ENCODE measurements at places on chromosomes 6 and 20.

GRCh38 chr20:62117362-62117646 lies 5.0 kb upstream of the LSM14B start:
- peak; percentile 63 for DNase-seq

DNA sequence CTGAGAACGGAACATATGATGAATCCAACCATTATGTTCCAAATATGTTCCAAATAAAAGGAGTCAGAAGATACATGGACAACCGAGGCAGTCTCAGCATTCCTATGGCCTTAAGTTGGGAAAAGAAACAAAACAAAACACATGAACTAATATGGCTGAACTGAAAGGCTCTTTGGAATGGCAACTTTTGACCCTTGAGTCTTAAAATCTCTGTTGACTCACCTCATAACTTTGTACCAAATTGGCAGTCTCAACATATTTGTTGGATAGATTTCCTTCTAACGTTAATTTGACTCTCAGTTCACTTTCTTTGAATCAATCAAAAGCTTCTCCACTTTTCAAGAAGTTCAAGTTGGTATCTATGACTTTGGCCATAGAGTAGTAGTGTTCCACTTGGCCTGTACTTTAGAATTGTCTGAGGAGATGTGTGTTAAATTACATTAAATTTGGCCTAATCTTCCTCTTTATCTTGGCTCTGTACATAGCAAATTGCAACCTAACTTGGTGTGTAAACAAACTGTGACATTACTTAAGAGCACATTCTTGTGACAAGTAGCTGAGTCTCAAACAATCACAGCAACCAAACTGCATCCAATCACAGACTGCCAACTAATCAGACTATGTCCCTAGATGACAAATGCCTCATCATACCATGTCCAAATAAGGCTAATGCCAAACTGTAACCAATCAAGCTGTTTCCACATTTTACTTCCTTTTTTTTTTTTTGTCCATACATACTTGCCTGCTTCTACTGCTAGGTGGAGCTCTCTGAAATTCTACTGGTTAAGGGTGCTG lies 208.8 kb downstream of the BMP2 start:
- no peak for DNase-seq

DNA sequence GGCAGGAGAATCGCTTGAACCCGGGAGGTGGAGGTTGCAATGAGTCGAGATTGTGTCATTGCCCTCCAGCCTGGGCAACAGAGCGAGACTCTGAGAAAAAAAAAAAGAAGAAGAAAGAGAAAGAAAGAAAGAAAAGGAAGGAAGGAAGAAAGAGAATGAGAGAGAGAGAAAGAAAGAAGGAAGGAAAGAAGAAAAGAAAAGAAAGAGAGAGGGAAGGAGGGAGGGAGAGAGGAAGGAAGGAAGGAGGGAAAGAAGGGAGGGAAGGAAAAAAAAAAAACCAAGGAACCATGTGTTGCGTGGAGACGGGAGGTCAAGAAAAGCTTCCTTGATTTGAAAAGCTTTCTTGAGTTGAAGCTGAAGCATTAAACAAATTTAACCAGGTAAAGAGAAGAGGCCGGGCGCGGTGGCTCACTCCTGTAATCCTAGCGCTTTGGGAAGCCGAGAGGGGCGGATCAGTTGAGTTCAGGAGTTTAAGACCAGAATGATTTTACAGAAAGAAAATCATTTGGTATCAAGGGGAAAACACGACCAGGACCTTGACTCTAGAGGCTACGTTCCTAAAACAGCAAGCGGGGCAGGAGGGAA lies 90.5 kb upstream of the PRSS16 start:
- DNase-seq, result no peak

- DNase-seq, result no peak
These were observed 5.1 kb upstream of the C20orf144 start for GRCh38 chr20:33656783-33657703.

- no peak for DNase-seq
These were observed 39.7 kb downstream of the SH3BGRL2 start for GRCh38 chr6:79670789-79671188.

DNA sequence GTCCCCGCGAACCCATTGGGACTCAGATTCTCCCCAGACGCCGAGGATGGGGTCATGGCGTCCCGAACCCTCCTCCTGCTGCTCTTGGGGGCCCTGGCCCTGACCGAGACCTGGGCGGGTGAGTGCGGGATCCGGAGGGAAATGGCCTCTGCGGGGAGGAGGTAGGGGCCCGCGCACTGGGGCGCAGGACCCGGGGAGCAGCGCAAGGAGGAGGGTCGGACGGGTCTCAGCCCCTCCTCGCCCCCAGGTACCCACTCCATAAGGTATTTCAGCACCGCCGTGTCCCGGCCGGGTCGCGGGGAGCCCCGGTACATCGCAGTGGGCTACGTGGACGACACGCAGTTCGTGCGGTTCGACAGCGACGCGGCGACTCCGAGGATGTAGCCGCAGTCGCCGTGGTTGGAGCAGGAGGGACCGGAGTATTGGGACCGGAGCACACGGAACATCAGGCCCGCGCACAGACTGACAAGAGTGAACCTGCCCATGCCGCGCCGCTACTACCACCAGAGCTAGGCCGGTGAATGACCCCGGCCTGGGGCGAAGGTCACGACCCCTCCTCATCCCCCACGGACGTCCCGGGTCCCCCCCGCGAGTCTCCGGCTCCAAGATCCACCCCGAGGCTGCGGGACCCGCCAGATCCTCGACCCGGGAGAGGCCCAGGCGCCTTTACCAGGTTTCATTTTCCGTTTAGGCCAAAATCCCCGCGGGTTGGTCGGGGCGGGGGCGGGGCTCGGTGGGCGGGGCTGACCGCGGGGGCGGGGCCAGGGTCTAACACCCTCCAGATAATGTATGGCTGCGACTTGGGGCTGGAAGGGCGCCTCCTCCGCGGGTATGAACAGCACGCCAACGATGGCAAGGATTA lies 15.7 kb upstream of the HLA-A start:
- no peak for DNase-seq

GRCh38 chr6:1579096-1579495 lies 30.6 kb upstream of the FOXC1 start:
- no peak for DNase-seq

DNA sequence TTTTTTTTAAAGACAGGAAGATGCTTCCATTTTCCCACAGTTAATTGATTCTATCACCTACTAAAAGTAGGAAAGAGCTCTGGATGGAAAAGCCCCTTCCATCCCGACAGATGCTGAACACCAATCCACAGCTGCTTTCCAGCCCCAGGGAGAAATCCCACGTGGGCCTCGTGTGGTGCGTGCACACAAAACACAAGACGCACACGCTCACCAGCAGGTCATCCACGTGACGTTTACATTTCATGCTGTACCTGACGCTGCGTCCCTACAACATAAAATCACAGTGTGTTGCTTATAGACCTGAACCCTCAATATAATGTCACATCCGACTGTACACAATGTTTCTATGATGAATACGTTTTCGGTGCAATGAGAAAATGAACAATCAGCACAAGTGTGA lies 50.2 kb upstream of the DACT2 start:
- no peak for DNase-seq

- no peak for DNase-seq
These were observed 32.1 kb upstream of the RIN2 start for GRCh38 chr20:19725814-19726525.

- no peak for DNase-seq
These were observed 114.2 kb downstream of the QRSL1 start for GRCh38 chr6:106743612-106744011.

DNA sequence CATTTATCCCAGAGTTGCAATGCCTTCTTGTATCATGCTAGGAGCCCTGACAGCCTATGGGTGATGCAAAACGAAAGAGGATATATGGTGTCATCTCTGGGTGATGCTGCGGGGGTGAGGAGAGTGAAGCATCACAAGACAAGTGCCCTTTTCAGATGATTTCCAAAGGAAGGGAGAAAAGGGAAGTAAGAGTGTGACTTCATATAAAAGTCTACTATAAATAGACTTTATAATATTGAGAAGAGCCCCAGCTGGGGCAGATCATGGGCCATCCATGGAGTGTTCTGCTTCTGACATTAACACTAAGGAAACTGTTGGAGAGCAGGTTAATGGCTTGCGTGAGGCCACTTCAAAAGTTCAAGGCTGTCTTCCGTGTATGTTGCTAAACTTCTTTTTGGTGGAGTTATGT lies 4.4 kb downstream of the CD83 start:
- no peak for DNase-seq

- DNase-seq, result peak; percentile 35
These were observed 54.7 kb upstream of the HFE start for GRCh38 chr6:26032340-26033084.

DNA sequence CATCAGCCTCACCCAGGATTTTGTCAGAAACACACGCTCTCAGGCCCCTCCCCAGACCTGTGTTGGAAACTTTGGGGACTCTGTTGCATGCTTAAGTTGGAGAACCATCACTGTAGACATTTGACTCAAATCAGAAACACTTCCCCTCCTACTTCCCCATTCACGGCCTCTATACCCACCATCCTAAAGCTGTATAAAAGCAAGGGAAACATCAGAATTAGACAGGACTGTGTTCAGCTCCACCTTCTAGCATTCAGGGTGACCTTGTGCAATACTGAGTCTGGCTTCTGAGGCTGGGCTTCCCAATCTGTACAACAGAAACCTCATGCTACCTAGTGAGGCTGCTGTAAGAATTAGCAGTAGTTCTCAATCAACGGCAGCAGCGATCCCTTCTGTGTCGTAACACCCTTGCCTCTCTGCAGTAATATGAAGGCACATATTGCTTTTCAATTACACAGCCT lies 252.3 kb downstream of the LY86 start:
- DNase-seq, result no peak

DNA sequence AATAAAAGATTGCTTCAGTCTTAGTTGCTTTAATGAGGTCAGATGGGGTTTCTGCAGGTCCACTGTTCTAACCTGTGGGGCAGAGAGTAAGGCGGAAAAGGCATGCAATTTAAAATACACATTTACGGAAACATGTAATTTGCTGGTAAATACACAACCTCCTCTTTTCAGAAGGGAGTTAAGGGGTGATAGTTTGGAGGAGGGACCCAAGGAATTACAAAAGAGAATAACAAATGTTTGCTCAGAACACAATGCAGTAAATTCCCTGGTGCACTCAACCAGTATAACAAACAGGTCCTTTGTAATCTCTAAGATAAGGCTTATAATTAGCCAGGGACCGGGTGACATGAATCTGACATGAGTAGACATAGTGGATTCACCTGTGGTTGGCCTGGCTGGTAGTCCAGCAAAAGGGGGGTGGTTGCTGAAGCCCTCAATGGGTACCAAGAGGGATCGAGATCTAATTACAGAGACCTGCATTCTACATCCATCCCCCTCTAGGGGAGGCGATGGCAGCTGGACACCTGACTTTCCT lies 295.1 kb downstream of the PHACTR1 start:
- DNase-seq, result no peak

GRCh38 chr6:36323062-36323461 lies 13.6 kb downstream of the BNIP5 start:
- DNase-seq, result no peak

DNA sequence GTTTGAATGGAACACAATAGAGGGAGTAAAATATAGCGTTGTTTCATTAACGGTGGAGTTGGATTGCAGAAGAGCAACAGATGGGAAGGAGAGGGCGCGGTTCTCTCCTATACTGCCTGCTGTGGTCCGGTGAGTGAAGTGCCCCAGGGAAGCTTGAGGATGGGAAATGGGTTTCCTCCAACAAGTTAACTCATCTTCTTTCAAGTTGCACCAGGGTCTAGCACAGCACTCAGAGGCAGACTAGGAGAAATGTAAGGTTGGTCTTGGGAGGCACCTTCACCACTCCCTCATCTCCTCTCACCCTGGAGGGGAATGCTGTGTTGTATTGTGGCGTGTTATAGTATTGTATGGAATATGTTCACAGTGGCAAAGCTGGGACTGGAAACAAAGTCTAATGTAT lies 96.9 kb upstream of the SLC24A3 start:
- DNase-seq, result no peak

DNA sequence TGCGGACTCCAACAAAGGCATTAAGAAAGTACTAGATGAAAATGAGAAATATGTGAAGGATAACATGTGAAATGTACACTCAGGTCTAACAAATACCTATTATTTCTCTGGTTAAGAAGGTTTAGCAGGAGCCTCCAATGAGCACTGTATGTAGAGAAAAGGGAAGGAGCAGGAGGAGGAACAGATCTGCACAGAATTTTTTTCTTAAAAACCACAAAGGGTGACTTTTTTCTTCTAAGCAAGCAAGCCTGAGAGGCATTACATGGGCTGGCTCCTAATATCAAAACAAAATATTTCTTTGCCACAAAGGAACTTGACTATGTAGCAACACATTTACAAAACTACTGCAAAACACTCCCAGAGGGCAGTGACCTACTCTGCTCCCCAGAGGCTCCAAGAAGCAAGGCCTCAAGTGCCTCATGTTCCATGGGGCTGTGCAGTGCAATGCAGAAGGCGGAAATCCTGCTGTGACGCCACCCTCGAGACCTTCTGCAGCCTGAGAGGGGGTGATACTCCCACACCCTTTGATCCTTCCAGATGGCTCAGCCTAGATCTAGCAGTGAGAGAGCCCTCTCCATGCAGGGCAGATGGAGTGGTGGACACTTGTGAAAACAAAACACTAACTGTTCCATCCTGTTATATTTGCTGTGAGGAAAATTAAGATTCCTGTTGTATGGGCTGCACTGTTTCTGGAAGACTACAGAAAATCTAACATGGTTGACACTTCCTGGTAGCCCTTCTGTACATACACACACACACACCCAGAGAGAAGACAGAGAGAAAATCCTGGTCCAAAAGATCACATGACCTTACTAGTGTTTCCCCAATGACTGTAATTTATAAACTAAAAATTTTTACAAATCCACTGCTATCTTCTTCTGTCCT lies 36.0 kb upstream of the SMIM29 start:
- no peak for DNase-seq

DNA sequence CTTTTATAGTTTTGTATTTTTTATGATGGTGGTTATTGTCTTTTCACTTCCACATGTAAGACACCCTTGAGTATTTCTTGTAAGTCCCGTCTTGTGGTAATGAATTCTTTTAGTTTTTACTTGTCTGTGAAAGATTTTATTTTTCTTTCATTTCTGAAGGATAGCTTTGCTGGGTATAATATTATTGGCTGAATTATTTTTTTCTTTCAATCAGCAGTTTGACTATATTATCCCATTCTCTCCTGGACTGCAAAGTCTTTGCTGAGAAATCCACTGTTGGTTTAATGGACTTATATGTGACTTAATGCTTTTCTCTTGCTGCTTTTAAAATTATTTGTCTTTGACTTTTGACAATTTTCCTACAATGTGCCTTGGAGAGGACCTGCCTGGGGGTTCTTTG lies 13.8 kb downstream of the KIF25 start:
- no peak for DNase-seq

- no peak for DNase-seq
These were observed 88.2 kb upstream of the STXBP5 start for GRCh38 chr6:147116056-147116455.

- DNase-seq, result no peak
These were observed 1.3 kb downstream of the C6orf141 start for GRCh38 chr6:49551866-49552129.

- peak; percentile 19 for DNase-seq
These were observed 5.0 kb upstream of the BHLHE23 start for GRCh38 chr20:63011798-63012197.

DNA sequence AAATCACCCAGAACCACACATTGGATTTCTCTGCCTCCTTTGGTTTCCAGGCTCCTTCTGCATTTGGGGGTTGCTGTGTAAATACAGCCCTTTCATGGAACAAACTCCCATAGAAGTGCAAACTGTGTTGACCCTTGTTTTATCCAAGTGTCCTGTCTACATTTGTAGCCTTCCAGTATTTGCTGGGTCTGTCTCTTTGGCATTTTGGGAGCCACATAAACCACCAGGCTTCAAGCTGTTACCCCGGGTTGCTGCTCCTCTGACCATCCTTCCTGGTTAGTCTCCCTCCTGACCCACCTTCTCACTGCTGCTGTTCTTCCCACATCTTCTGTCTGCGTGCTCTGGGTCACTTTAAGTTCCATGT lies 7.6 kb upstream of the MTHFD1L start:
- no peak for DNase-seq

- DNase-seq, result no peak
These were observed 56.0 kb downstream of the SASH1 start for GRCh38 chr6:148398678-148399077.
